Stimulated activated CD4-positive, alpha-beta T cell treated with anti-CD3 and anti-CD28 coated beads, Interleukin-1b, Interleukin-23, amount 100 ng/mL, for 24 hours (primary cell): ENCODE measurements at places on chromosomes 5 and 9.

DNA sequence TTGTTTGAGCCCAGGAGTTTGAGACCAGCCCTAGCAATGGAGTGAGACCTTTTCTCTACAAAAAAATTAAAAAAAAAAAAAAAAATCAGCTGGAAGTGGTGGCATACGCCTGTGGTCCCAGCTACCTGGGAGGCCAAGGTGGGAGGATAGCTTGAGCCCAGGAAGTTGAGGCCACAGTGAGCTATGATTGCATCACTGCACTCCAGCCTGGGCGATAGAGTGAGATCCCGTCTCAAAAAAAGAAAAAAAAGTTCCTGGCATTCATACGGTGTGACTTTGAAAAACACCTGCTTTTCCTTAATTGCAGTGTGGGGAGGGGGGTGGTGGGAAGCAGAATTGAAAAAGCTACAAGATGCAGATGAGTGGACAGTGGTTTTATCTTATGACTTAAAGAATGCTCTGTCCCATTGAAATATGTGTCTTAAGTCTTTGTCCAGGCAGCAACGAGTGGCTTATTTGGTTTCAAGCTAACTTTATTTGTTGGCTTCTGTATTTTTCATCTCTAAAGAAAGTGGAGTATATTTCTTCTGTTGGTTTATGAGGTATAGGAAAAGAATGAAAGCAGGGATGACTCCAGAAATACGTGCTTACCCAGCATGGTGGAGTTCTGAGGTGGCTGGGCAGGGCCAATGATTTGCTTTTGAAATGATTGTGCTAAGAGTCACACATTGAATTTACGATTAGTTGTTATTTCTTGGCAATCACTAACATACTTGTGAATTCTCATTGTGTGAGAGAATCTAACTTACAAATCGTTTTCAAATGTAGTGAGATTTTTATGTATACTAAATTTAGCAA is 27.8 kb downstream of the ROPN1L start:
- no peak for DNase-seq

GRCh38 chr5:179610109-179610902 is 13.2 kb downstream of the HNRNPH1 start:
- no peak for DNase-seq

DNA sequence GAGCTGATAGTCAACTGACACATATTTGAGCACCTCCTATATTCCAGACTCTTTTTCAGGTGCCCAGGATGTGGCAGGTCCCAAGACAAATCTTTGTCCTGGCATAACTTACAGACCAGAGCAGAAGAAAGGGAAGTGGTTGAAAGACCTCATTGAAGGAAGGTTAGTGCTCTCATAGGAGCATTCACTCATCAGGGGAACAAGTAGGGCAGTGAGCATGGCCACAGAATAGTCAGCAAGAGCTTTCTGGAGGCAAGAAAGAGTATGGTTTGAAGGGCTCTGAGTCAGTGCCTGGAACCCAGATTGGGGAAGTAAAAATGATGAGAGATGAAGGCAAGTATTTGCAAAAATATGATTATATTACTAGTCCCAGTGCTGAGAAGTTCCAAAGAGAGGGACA is 25.0 kb upstream of the ERMP1 start:
- no peak for DNase-seq

- no peak for DNase-seq
These were observed 38.8 kb upstream of the COL5A1 start for GRCh38 chr9:134602547-134603362.

GRCh38 chr9:136728548-136729123 is 14.1 kb downstream of the LCN10 start:
- DNase-seq, result no peak

DNA sequence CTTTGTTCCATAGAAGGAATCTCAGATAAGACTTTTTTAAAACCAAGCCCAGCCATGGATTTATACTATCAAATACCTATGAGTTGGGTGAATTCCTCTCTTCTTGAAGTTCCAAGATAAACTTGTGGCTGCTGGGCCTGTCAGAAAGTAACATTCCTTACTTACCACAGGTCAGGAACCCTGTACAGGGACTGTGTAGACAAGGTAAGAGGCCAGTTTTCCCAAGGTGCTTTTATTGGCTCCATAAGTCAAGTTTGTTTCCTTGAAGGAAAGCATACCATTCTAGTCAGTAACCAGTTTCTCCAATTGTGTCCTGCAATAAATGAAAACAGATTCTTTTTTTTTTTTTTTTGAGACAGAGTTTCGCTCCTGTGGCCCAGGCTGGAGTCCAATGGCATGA is 8.8 kb upstream of the CLTB start:
- DNase-seq, result no peak

DNA sequence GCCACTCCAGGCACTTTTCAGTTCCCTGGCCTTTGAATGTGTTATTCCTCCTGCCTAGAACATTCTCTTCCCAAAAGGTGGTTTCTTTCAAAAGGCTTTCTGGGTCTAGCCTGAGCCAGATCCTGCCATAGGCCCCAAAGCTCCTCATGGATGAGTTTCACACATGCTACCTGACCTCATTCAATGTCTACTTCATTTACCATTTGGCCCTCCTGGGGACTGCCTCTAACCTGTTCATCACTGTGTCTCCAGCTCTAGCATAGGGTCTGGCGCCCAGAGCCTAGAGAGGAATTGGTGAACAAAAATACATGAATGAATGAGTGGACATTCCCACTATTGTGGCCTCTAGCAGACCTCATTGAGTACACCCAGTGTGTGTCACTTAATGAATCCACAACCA is 5.4 kb upstream of the P4HA2 start:
- no peak for DNase-seq

DNA sequence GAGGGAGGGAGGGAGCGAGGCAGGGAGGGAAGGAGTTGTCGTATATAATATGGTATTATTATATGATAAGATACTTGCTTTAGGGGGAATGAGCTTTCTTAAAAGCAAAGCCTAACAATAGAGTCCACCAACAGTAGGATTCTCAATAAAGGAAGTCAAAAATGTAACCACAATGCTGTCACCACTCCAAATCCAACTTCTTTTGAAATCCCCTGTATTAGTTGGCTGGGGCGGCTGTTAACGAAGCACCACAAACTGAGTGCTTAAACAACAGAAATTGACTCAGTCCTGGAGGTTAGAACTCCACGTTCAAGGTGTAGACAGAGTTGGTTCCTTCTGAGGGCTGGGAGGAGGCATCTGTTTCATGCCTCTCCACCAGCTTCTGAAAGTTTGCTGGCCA is 23.1 kb downstream of the GAS1 start:
- no peak for DNase-seq

DNA sequence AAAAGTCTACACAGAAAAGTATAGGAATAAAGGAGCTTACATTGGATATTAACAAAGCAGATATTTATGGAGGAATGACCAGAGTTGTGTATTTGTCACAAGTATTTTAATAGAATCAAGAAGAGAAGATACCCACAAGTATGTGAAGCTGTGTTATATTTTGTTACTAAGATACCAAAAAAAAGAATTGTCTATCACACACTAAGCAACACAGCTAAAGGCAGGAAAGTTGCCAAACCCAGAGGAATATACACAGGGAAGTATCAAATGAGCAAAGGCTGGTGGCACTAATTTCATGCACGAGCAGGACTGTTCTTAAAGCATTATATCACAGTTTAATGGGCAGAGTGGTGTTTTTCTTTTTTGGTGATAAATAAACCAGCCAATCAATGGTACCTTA is 30.9 kb upstream of the RAI14 start:
- no peak for DNase-seq

DNA sequence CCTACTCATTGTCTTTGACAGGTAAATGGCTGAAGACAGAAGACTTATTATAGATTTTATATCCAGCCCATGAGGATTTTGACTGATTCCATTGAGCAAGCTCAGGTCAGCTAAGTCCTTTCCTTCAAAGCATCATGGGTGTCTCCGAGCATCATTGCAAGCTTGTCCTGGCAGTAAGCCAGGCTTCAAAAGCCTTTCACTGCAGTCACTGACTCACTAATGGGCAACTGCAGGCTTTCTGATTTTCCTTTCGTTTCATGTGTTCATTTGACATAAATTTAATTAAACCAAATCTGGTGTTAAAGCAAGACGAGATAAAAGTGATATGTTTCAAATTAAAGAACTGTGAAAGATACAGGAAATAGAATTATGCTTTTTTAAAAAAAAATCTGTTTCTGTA is 426.2 kb downstream of the ANXA1 start:
- DNase-seq, result no peak

- DNase-seq, result no peak
These were observed 221.3 kb upstream of the KLF9 start for GRCh38 chr9:70635790-70636189.

- no peak for DNase-seq
These were observed 5.1 kb upstream of the ERAP1 start for GRCh38 chr5:96812851-96813250.

- no peak for DNase-seq
These were observed 166.7 kb downstream of the ICE1 start for GRCh38 chr5:5588887-5589826.

DNA sequence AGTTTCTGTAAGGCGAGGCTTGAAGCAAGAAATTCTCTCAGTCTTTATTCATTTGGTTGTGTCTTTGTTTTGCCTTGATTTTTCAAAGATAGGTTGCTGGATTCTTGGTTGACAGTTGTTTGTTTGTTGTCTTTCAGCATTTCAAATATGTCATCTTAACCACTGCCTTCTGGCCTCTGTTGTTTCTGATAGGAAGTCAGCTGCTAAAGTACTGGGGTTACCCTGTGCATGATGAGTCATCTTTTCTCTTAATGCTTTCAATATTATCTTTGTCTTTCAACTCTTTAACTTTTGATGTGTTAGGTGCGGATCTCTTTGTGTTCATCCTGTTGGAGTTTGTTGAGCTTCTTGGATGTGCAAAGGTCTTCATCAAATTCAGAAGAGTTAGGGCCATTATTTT is 1571.3 kb downstream of the MAT2B start:
- DNase-seq, result no peak

- no peak for DNase-seq
These were observed 113.6 kb upstream of the FER start for GRCh38 chr5:108634010-108634616.

GRCh38 chr5:163401271-163401670 is 36.1 kb upstream of the CCNG1 start:
- no peak for DNase-seq

DNA sequence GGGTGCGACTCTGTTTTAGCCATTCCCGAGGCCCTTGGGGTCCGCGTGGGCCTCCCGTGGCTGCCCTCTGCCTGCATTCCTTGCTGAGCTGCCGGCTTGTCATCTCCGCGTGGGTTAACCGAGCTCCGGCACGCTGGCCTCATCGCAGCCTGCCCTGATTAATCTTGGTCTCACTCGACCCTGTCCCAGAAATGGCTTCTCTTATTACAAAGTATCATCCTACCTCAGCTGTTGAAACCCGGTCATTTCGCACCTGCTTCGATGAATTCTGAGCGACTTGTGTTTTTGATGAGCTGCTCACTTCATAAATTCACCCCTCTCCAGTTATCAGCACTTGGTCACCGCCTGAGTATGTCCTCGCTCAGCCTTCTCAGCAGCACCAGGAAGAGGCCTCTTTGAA is 123.5 kb upstream of the EGFLAM start:
- DNase-seq, result no peak

DNA sequence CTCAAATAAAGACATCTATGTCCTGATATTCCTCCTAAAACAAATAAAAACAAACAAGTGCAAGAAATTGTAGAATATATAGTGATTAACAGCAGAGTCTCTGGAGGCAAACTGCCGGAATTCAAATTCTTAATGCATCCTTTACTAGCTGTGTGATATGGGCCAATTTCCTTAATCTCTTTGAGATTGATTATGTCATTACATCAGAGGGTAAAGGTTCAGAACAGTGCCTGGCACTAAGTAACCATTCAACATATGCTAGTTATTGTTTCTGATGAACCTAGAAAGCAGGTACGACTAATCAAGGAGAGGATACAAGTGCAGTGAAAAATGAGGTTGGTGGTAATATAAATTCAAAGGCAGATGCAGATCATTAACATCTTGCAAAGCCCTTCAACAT is 81.1 kb upstream of the ADAMTS19 start:
- no peak for DNase-seq

GRCh38 chr9:34227445-34227844 is 48.6 kb downstream of the UBAP1 start:
- DNase-seq, result no peak

- DNase-seq, result no peak
These were observed 404.8 kb downstream of the TLR4 start for GRCh38 chr9:118108971-118109370.

GRCh38 chr5:76607353-76607871 is 15.8 kb downstream of the F2RL2 start:
- no peak for DNase-seq

- DNase-seq, result no peak
These were observed 12.4 kb upstream of the PTPN3 start for GRCh38 chr9:109510506-109510905.

DNA sequence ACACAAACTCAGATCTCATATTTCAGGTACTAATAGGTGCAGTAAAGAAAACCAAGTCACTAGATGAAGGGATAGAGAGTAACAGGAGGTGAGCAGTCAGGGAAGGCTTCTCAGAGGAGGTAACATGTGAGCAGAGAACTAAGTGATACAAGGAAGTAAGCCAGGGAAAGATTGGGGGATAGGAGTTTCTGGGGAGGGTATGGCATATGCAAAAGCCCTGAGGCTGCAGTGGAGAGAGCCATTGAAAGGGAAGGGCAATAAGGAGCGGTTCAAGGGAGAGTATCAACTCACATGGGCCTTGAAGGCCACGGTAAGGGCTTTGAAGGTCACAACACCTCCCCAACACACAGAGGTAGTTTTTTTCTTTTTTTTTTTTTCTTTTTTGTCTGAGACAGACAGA is 6.9 kb downstream of the OLFML2A start:
- DNase-seq, result no peak

DNA sequence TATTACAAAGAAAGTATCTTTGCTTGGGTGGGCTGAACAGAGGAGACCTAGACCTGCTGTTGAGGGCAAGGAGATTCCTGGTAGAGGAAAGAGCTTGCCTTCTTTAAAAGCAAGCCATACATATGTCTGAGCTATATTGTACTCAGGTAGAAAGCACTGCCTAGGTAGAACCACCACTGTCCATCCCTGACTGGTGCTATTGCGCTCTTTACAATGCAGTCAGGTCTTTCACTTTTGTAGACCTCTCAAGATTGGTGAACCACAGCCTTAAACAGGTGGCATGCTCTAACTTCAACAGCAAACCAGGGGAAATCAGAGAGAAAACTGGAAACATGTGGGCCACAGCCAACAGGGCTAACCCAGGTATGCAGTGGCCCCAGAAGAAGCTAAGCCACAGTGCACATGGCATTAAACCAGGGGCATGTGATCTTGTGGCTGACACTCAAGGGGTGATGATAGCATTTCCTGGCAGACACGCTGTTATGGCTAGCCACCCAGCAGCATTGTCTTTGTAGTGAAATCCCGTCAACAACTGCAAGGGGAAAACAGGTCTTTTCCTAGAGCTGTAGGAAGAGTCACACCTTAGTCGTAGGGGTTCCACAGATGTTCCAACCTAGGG is 253.9 kb upstream of the PCSK5 start:
- no peak for DNase-seq

DNA sequence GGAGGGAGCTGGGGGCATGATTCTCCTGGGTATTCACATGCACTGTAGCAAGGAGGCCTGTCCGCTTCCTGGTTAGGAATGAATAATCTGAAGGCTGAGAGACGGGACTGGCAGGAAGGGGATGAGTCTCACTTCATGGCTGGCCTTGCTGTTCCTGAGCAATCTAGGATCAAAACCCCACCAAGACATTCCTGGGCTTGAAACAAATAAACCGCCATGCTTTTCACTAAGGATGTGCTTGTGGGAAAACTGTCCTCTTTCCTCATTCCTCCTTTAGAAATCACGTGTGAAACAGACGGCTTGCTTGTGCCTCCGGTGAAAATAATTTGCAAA is 132.8 kb downstream of the MACROH2A1 start:
- no peak for DNase-seq

- no peak for DNase-seq
These were observed 98.8 kb upstream of the PCA3 start for GRCh38 chr9:76665458-76665857.

- DNase-seq, result no peak
These were observed 71.4 kb downstream of the MED27 start for GRCh38 chr9:132008184-132008803.
